Heart right ventricle (tissue), 16 donors: ENCODE measurements at places on chromosomes 2 and 18. TPM values are rescaled to one million over a fixed set of nuclear protein-coding genes. Genes with fewer than 3 reads are reported as not detected.

- H3K27ac ChIP-seq: no peak overlapping the region
- no peaks in the 10 kb centered on the region for H3K36me3 ChIP-seq
- H3K4me3 ChIP-seq: no peak overlapping the region
- DNase-seq: no peak
- H3K27me3 ChIP-seq: no peaks in the 10 kb centered on the region
Measured at GRCh38 chr18:58112174-58112573, 68.1 kb downstream of the NEDD4L start.

DNA sequence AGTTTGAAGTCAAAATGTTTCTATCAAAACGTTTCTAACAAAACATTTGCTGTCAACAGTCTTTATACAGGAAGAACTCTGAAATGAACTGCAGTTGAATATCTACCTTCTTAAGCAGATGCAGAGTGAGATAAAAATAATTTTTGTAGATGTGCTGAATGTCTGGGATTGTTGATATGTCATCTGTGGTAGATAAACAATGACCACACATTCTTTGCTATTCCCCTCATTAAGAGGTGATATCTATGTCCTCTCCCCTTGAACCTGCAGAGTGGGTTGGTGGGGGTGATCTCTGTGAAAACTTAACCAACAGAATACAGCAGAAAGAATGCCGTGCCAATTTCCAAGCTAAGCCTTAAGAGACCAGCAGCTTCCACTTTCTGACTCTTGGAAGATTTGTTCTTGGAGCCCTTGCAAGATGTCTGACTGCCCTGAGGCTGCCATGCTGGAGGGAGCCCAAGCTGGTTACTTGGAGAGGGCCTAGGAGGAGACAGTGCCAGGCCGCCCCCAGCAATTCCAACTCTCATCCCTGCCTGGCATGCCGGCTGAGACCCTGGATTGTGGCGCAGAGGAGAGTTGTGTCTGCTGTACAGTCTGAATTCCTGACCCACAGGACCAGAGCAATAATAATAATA is 80.8 kb downstream of the COLEC12 start:
- H3K4me1 ChIP-seq: peaks cover 9% of the 10 kb centered on the region
- H3K36me3 ChIP-seq: no peaks in the 10 kb centered on the region
- no peak overlapping the region for H3K27ac ChIP-seq
- H3K27me3 ChIP-seq: no peaks in the 10 kb centered on the region

DNA sequence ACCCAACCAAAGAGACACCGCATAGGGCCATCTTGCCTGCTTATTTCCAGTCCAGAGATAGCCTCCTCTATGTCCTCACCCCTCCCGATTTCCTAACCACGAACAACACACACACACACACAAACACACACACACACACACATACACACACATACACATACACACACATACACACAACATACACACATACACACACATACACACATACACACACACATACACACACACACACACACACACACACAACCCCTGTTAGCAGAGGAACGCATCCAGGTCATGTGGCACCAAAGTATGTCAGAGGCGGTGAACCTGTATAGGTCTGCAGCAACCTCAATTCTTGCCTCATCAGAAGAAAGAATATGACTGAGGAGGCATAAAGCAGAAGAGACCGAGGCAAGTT is 18.5 kb upstream of the DNER start:
- H3K4me3 ChIP-seq: no peak overlapping the region
- H3K36me3 ChIP-seq: no peaks in the 10 kb centered on the region
- no peaks in the 10 kb centered on the region for H3K4me1 ChIP-seq
- no peak overlapping the region for H3K27ac ChIP-seq
- H3K27me3 ChIP-seq: no peaks in the 10 kb centered on the region
- DNase-seq: no peak

- no peaks in the 10 kb centered on the region for H3K36me3 ChIP-seq
- no peaks in the 10 kb centered on the region for H3K27me3 ChIP-seq
- no peak overlapping the region for H3K27ac ChIP-seq
- DNase-seq: no peak
Measured at GRCh38 chr2:164847981-164848741, 6.5 kb upstream of the COBLL1 start.

- H3K27ac ChIP-seq: no peak overlapping the region
- DNase-seq: no peak
- H3K27me3 ChIP-seq: no peaks in the 10 kb centered on the region
- H3K4me1 ChIP-seq: peaks cover 8% of the 10 kb centered on the region
- no peaks in the 10 kb centered on the region for H3K36me3 ChIP-seq
Measured at GRCh38 chr2:171810422-171811244, 83.4 kb downstream of the SLC25A12 start.

- H3K4me1 ChIP-seq: peaks cover 33% of the 10 kb centered on the region
- no peaks in the 10 kb centered on the region for H3K27me3 ChIP-seq
- no peak overlapping the region for H3K27ac ChIP-seq
- H3K4me3 ChIP-seq: no peak overlapping the region
Measured at GRCh38 chr2:99863903-99864270, 278.5 kb downstream of the AFF3 start.

- no peaks in the 10 kb centered on the region for H3K36me3 ChIP-seq
- H3K27me3 ChIP-seq: no peaks in the 10 kb centered on the region
- no peak overlapping the region for H3K27ac ChIP-seq
- no peak for DNase-seq
- H3K4me1 ChIP-seq: peaks cover 17% of the 10 kb centered on the region
Measured at GRCh38 chr2:195482010-195482409, 175.0 kb upstream of the SLC39A10 start.

GRCh38 chr2:8586457-8587051 is 95.3 kb upstream of the ID2 start:
- no peaks in the 10 kb centered on the region for H3K27me3 ChIP-seq
- H3K4me1 ChIP-seq: peaks cover 20% of the 10 kb centered on the region
- no peak overlapping the region for H3K27ac ChIP-seq
- H3K36me3 ChIP-seq: no peaks in the 10 kb centered on the region

GRCh38 chr2:239312081-239312511 is 88.7 kb downstream of the HDAC4 start:
- no peaks in the 10 kb centered on the region for H3K27me3 ChIP-seq
- no peak overlapping the region for H3K4me3 ChIP-seq
- peak; percentile 3 for DNase-seq
- H3K27ac ChIP-seq: no peak overlapping the region

GRCh38 chr2:158782136-158782535 is 13.0 kb upstream of the DAPL1 start:
- no peaks in the 10 kb centered on the region for H3K4me1 ChIP-seq
- H3K27ac ChIP-seq: no peak overlapping the region
- no peak overlapping the region for H3K4me3 ChIP-seq
- DNase-seq: no peak

- no peak overlapping the region for H3K4me3 ChIP-seq
- DNase-seq: no peak
- no peaks in the 10 kb centered on the region for H3K36me3 ChIP-seq
- no peaks in the 10 kb centered on the region for H3K27me3 ChIP-seq
- no peaks in the 10 kb centered on the region for H3K4me1 ChIP-seq
Measured at GRCh38 chr18:76335859-76336640, 159.0 kb downstream of the ZNF516 start.

- DNase-seq: no peak
- H3K4me1 ChIP-seq: no peaks in the 10 kb centered on the region
- H3K36me3 ChIP-seq: no peaks in the 10 kb centered on the region
- H3K27me3 ChIP-seq: no peaks in the 10 kb centered on the region
- no peak overlapping the region for H3K4me3 ChIP-seq
Measured at GRCh38 chr18:53657257-53657656, 567.2 kb downstream of the MBD2 start.

- no peak overlapping the region for H3K27ac ChIP-seq
- DNase-seq: no peak
- no peaks in the 10 kb centered on the region for H3K27me3 ChIP-seq
- peaks cover 7% of the 10 kb centered on the region for H3K4me1 ChIP-seq
Measured at GRCh38 chr2:231063347-231063746, 6.7 kb downstream of the PSMD1 start.

DNA sequence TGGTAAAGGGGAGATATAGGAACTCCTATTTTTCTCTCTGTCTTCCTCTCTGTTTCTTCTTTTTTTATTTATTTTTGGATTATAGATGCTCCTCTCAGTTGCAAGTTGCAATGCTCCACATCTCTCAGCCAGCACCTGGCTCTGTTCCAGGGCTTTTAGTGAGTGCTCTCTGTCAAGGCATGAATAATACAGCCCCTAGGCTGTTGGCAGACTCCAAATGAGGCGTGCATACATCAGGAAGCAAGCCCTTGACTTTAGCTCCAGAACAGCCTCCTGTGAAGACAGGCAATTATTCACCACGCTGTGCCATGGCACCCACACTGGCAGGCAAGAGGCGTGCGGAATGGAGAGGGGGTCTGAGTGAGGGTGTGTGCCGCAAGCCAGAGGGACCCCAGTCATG is 228.1 kb upstream of the PXDN start:
- no peak for DNase-seq

DNA sequence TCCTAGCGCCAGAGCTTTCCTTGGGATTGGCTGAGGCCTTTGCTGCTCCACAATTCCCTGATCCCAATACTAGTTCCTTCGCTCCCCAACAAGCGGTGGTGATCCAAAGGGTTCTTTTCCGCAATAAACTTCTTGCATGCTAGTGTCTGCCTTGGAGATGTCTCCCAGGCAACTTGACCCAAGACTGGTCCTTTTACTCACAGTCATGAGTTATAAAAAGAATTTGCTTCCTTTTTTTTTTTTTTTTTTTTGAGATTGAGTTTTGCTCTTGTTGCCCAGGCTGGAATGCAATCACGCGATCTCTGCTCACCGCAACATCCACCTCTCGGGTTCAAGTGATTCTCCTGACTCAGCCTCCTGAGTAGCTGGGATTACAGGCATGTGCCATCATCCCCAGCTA is 89.8 kb upstream of the SP3 start:
- peaks cover 33% of the 10 kb centered on the region for H3K4me1 ChIP-seq
- H3K27ac ChIP-seq: no peak overlapping the region
- no peaks in the 10 kb centered on the region for H3K36me3 ChIP-seq
- DNase-seq: no peak
- no peak overlapping the region for H3K4me3 ChIP-seq

DNA sequence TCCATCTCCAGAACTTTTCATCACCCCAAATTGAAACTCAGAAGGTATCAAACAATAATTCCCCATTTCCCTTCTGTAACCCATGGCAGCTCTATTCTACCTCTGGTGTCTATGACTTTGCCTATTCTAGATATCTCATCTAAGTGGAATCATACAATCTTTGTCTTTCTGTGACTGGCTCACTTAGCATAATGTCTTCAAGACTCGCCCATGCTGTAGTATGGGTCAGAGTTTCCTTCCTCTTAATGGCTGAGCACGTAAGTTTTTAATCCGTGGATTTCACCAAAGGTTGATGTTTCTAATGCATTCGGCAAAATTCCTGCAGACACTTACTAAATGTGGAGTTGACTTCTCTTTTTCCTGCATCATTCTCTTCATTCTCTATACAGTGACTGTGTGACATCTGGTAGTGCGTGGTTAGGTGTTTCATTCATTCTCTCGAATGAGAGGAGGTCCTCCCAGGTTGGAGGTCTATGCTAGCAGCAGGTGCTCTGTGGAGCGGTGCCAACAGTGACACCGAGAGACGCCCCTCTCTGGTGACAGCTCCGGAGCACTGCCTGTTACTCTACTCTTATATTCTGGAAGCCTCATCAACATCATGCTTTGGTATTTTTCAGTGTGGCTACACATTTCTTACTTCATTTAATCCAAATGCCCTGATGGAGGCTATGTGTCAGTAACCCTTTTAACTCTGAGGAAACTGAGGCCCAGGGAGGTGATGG is 50.1 kb downstream of the ATOH8 start:
- peaks cover 8% of the 10 kb centered on the region for H3K4me1 ChIP-seq
- H3K27ac ChIP-seq: no peak overlapping the region
- H3K36me3 ChIP-seq: no peaks in the 10 kb centered on the region

DNA sequence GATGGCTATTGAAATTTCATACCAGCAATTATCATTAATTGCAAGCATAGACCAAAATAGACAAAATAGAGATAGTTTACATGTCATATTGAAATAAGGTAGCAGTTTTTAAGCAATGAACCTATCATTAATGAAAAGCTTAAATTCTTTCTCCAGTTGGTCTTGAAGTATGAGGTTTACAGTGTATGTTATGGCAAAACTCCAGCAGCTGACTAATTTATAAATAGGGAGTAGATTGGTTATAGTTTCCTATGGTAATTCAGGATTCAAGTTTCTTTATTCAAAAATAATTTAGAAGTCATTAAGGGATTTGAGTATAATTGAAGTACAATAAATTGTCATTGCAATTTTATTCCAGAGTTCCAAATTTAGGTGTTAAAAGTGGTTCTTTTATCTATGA is 69.6 kb upstream of the COL5A2 start:
- no peak overlapping the region for H3K4me3 ChIP-seq
- no peaks in the 10 kb centered on the region for H3K27me3 ChIP-seq
- no peaks in the 10 kb centered on the region for H3K36me3 ChIP-seq

GRCh38 chr18:75406491-75407445 is 20.7 kb downstream of the SMIM21 start:
- no peak overlapping the region for H3K27ac ChIP-seq
- H3K36me3 ChIP-seq: no peaks in the 10 kb centered on the region
- DNase-seq: no peak
- H3K4me3 ChIP-seq: no peak overlapping the region

- peaks cover 7% of the 10 kb centered on the region for H3K4me1 ChIP-seq
- DNase-seq: no peak
- H3K27ac ChIP-seq: peak overlapping the region; percentile 98
- no peaks in the 10 kb centered on the region for H3K27me3 ChIP-seq
- no peaks in the 10 kb centered on the region for H3K36me3 ChIP-seq
Measured at GRCh38 chr2:190535586-190535985, 1.1 kb upstream of the NEMP2 start.

GRCh38 chr2:42770288-42771131 is 6.6 kb upstream of the OXER1 start:
- no peaks in the 10 kb centered on the region for H3K36me3 ChIP-seq
- H3K27ac ChIP-seq: no peak overlapping the region
- no peak overlapping the region for H3K4me3 ChIP-seq
- no peaks in the 10 kb centered on the region for H3K27me3 ChIP-seq
- DNase-seq: no peak

DNA sequence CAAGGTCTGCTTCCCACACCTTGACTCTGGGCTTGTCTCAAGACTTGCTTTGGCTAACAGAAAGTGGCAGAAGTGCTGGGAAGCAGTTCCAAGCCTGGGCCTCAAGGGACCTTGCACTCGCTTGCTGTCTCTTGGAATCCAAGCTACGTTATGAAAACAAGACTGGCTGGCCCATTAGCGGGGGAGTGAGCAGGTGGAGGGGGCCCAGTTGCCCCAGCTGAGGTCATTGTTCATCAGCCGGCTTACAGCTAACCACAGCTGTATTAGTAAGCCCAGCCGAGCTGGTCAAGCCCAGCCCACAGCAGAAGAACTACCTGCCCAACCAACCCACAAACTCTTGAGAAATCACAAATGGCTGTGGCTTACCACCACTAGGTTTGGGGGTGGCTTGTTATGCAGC is 63.1 kb downstream of the MARCO start:
- no peak overlapping the region for H3K4me3 ChIP-seq
- no peak for DNase-seq
- no peaks in the 10 kb centered on the region for H3K36me3 ChIP-seq
- H3K27ac ChIP-seq: no peak overlapping the region
- peaks cover 26% of the 10 kb centered on the region for H3K27me3 ChIP-seq

OR6B2 gene
- not detected for polyA plus RNA-seq

IL36RN gene
- not detected for polyA plus RNA-seq

KCNS3 gene
- 2.0 TPM for polyA plus RNA-seq

CD8B gene
- polyA plus RNA-seq: 0.28 TPM

CCDC85A gene
- 1.5 TPM for polyA plus RNA-seq

FBXO36 gene
- polyA plus RNA-seq: 0.15 TPM

KLHL30 gene
- 3.0 TPM for polyA plus RNA-seq

ACMSD gene
- polyA plus RNA-seq: not detected
